ENCODE measurements at places on chromosomes 2 and 18.
A peak's percentile ranks its signal among the peaks of the same experiment; 100 is the strongest.

GRCh38 chr2:8714283-8714682 lies 32.4 kb downstream of the ID2 start:
- no peak for DNase-seq

DNA sequence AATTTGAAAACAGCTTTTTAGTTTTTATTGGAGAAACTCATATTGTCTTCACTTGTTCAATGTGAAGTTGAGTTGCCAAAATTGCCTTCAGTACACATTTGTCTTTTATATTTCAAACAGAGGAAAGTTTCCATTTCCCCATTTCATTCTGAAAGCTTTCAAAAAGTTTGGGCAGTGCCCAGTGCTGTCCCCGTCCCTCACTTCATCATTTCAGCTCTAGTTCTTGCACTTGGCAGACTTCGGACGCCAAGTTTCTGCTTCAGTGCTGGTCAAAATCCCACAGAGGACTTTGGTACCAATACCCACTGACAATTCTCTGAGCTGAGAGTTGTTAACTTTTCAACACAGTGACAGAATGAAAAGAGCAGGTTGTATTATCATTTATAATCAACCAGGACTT lies 43.4 kb upstream of the AQP4 start:
- no peak for DNase-seq

DNA sequence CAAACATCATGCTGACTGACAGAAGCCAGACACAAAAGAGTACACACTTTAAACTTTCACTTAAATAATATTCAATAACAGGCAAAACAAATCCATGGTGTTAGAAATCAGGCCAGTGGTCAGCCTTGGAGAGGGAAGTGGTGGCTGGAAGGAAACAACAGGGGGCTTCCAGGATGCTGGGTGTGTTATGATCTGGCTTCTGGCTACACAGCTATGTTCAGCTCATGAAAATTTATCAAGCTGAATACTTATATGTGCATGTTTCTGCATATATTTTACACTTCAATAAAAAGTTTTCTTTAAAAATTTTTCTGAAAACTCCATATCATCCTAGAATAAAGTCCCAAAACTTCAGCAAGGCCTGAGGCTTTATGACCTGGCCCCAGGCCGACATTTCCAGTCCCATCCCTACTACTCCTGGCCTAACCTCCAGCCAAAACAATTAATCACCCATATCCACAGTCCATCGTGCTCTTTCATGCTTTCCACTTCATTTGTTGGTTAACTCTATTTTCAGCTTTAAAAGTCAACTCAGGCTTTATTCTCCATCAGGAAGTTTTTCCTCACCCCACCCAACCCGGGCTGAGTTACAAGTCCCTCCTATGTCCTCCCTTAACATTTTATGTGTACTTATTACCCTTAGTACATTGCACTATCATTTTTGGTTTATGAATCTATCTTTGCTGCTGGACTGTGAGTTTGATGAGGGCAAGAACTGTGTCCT lies 27.9 kb upstream of the SPTBN1 start:
- DNase-seq: no peak

GRCh38 chr2:27148801-27149439 lies at the start of gene TCF23:
TCF23 (plus strand) TSS chr2:27149004; CDS start chr2:27149134, 130 bp downstream.
- DNase-seq: no peak

DNA sequence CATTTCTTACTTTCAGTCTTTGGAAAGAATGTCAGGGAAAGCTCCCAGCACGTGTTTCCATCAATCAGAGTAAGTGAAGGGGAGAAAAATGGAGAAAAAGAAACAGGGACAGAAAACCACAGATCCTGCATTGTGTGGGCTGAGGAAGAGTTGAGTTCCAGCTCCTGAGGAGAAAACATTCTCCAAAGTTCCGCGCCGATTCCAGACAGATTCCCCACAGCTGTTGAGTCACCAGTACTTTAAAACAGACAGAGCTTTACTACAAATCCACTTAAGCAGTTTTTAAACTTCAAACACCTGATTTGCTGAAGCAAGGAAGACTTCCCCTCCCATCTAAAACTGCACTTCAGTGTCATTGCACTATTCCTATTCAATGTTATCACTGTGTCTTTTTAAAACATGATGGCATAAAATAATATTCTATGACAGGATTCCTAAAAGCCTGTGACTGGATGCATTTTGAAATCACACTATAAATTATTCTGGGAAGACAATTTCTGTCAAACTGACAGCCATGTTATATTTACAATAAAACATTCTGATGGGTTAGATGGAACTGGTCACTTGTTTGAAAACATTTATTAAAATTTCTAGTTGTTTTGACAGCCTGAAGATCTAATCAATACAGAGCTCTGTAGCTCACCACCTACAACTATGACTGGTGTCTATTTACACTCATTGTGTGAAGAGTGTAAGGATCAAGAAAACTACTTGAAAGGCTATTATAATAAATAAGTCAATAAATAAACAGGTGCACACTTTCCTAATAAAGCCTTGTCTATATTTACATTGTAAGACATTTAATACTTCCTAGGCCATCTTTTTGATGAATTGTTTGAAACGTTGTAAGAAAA lies 40.9 kb downstream of the TCF4 start:
- no peak for DNase-seq

- no peak for DNase-seq
Observed at GRCh38 chr2:68792751-68793150, 58.1 kb downstream of the ARHGAP25 start.

DNA sequence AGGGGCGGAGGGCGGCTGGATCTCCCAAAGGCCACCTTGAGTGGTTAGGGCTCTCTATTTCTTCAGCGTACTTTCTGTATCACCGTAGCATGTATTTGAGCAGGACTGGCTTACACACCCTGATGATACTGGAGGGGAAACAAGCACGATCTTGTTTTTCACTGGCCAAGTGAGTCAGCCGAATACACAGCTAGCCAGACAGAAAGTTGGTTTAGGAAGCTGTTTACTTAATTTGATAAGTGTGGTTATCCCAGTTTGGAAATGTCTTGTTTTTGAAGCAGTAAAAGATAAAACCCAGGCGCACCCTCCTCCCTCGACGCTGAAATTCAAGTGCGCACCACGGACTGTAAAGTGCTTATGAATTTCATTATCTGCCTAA lies 582 bp downstream of the RIOK3 start:
- no peak for DNase-seq

DNA sequence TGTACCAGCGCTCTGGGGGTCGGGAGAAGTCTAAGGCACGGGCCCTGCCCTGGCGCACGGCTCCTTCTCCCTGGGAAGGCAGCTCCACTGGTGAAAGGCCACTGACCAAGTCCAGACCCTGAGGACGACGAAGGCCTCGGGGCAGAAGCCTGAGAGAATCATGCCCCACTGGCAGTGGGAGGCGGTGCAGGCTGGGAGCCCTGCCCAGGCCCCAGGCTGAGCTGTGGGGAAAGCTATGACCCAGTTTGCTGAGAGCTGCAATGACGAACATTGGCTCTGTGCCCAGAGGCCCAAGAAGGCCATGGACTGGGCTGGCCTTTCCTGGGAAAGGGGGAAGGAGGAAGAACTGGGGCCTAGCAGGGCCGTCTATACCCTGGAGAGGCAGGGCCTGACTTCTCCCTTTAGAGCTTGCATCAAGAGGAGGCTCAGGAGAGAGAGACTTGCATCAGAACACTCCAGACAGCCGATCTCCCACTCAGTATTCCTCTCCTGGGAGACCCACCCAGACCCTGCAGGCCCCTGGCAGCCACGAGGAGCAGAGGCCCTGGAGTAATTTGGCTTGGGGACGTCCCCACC lies 32.9 kb downstream of the HS1BP3 start:
- DNase-seq: peak; percentile 32

DNA sequence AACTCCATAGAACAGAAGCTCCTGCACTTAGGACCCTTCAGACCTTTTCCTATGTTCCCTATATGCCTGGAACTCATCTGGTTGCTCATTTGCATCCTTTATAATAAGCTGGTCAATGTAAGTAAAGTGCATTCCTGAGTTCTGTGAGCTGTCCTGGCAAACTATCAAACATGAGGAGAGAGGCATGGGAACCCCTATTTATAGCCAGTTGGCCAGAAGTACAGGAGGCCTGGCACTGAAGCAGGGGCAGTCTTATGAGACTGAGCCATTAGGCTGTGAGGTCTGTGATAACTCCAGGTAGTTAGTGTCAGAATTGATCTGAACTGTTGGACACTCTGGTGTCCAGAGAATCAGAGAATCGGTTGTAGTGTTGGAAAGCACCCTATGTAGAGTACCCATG lies 88.4 kb downstream of the EHD3 start:
- no peak for DNase-seq

- DNase-seq: no peak
Observed at GRCh38 chr2:188369365-188369764, 77.7 kb downstream of the GULP1 start.

DNA sequence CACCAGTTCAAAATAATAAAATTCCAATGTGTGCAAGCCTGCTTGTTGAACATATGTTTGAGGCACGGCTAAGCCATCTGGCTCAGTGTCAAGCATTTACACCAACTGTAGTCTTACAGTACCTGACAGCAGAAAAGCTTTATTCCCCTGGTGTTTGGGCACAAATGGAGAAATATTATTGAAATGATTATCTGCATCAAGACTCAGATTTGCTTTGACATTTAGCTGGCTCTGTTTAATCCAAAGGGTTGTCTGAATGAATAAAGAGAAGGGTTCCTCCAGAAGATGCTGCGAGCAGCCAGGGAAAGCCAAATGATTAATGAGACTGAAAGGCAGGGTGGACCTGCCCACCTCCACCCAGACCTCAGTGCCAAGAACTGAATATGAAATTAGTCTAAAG lies 393.2 kb upstream of the GALNT5 start:
- DNase-seq: no peak

DNA sequence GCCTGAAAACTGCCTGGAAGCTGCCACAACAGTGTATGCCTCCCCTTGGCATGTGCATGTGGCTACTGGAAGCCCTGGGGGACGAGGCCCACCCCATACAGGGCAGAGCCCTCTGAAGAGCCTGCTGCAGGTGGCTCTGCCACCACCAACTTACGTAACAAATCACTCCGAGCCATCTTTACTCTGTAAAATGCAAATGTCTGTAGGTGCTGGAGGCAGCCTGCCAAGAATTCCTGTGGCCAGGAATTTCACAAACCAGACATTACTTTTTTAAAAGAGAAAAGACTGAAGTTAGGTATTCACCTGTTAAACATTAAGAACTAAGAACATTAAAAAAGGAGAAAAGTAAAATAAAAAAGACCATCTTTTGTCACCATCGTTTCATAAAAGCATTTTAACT lies 106.3 kb downstream of the GPR39 start:
- no peak for DNase-seq

DNA sequence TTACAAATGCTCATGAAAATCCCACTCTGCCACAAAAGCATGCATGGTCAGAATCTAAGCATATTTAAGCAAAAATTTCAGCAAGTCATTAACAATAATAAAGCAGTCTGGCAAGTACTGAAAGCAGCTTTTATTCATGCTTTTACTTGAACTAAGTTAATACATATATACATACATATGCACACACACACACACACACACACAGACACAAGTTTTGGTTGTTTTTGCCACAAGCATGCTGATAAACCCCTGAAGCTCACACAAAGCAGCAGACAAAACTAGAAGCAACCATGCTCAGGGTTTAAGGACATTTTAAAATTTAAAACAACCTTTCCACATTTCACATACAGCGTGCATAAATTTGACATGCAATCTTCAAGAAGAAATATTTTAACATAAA lies 819.1 kb upstream of the FSHR start:
- no peak for DNase-seq

- DNase-seq: no peak
Observed at GRCh38 chr2:221810245-221810644, 238.1 kb upstream of the EPHA4 start.

GRCh38 chr2:72271276-72271614 lies 123.6 kb upstream of the CYP26B1 start:
- no peak for DNase-seq

- no peak for DNase-seq
Observed at GRCh38 chr2:38487852-38488251, 110.8 kb upstream of the ATL2 start.

GRCh38 chr2:88221365-88221942 lies 51.3 kb downstream of the THNSL2 start:
- no peak for DNase-seq

DNA sequence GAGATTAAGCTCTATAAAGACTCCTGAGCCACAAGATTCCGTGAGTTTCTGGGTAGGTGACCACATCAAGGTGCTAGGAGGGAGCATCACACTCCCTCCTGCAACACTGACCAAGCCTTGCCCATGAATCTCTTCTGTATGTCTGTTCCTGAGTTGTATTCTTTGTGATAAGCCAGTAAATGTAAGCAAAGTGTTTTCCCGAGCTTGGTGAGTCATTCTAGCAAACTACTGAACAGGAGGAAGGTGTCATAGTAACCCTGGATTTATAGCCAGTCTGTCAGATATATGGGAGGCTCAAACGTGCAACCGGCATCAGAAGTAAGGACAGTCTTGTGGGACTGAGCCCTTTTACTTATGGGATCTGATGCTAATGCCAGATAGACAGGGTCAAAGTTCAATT lies 346.1 kb upstream of the KYNU start:
- DNase-seq: no peak
